Aorta (tissue), 5 donors: ENCODE measurements at places on chromosomes 16 and 17.

GRCh38 chr17:13337151-13337550, 264.6 kb downstream of the HS3ST3A1 start:
- DNase-seq: no peak

DNA sequence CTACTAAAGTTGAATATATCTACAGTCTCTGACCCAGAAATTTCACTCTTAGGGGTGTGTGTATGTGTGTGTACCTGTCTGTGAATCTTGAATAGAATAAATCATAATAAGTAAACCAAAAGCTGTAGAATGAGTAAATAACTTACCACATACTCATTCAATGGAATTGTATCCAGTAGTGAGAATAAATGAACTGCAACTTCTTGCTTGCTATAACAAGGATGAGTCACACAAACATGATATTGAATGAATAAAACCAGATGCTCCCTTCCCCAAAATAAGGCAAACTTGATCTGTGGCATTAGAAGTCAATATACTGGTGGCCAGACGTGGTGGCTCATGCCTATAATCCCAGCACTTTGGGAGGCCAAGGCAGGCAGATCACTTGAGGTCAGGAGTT, 259.8 kb upstream of the MON1B start:
- DNase-seq: no peak

GRCh38 chr16:80046848-80047247, 446.3 kb upstream of the MAF start:
- DNase-seq: no peak

- no peak for DNase-seq
These were observed 526 bp downstream of the TSNAXIP1 start for GRCh38 chr16:67807148-67807682.

DNA sequence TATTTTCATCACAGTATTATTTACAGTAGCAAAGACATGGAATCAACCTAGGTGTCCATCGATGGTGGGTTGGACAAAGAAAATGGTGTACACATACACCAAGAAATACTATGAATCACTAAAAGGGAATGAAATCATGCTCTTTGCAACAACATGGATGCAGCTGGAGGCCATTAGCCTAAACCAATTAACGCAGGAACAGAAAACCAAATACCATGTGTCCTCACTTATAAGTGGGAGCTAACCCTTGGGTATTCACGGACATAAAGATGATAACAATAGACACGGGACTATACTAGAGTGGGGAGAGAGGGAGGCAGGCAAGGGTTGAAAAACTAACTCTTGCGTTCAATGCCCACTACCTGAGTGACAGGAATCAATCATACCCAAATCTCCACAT, 41.0 kb downstream of the MRPS23 start:
- DNase-seq: no peak

GRCh38 chr16:58219432-58219831, 21.5 kb upstream of the CSNK2A2 start:
- DNase-seq: no peak

DNA sequence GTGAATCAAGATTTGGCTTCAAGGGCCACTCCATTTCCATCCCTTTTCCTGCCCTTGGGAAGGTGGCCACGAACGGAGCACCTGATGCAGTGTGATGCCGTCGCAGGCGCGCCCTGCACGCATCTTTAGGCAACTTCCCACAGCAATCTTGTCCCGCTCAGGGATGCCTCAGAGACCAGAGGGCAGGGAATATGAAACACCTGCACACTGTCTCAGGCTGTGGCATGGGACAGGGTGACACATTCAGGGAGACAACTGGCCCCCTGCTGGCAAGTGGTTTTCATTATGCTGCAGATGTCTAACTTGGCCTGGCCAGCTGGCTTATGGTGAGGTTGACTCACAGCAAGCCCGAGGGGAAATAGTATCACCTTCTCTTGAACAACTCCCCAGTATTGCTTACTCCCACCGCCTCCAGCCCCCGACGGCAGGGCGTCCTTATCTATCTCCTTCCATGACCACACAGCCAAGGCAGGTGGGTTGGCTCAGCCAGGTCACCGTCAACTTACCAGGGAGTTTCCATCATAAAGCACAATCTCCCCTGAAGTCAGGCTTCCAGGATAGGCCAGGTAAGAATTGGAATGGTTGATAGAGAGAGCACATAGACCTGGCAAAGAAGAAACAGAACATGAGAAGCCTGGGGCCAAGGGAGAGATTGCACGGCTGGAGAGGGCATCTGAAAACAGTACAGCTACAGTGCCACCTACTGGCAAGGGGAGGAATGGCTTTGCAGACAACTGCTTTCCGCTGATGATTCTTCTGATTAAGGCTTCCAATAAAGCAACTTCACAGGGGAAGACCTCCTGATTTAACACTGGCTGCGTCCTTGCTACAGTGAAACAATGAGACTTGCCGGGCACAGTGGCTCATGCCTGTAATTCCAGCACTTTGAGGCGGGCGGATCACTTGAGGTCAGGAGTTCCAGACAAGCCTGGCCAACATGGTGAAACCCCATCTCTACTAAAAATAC, 21.1 kb downstream of the WIPI1 start:
- peak; percentile 85 for DNase-seq

GRCh38 chr16:22190081-22190775, 15.8 kb upstream of the EEF2K start:
- DNase-seq: peak; percentile 92

GRCh38 chr17:32931686-32932085, 3.7 kb downstream of the TMEM98 start:
- DNase-seq: no peak

GRCh38 chr16:20310421-20311395, 16.6 kb downstream of the GP2 start:
- no peak for DNase-seq

DNA sequence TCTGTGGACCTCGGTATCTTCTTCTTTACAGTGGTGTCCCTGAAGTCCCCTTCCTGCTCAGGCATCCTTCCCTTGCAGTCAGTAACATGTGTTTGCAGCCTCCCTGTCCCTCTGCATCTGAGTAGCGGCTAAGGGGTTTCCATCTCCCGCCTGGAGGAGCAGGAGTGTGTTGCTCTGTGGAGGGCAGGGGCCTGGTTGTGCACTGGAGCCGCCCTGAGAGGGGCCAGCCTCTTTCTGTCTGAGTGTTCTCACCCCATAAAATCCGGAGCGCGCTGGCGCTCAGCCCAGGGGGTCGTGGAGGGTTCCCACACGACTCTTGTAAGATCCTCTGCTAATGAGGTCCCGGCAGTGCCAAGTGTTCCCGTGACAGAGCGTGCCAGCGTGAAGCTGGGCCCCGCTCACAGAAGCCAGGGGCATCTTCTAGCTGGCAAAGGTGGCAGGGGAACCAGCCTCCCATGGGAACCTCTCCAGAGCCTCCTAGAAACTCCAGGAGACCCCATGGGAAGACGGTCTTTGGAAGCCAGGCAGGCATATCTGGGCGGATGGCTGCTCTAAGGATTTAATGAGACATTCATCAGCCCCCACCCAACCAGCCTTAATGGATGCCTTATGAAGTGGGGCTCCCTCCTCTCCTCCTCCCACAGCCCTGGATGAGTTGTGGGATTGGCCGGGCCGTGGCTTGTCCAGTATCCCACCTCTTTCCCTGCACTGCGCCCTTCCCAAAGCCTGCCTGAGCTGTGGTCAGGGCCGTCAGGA, 91.4 kb upstream of the GSE1 start:
- DNase-seq: no peak

- peak; percentile 31 for DNase-seq
These were observed 15.9 kb upstream of the PECAM1 start for GRCh38 chr17:64406321-64407200.

DNA sequence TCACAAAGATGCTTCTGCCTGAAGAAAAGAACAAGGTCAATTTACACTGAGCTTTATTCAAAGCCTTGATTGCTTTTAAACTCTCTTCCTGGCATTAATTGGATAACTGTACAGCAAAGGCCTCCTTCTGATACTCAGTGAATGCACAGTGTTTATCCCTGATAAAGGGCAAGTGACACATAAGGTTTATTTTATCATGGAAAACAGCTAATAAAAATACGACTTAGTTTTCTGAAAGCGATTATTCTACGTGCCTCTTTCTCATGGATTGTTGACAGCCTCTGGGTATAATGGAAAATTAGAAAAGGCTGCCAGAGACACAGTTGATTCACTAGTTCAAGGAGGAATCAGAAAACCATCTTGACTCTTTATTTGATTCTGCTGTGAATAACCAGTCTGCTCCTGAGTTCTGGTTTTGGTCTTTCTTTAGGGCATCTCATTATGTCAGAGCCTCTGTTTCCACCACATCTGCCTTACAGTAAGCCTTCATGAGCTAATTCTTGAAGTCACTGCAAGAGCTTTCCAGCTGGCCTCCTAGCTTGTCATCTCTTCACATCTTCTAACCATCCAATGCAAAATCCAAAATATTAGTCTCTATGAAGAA, 212.9 kb downstream of the CNTNAP4 start:
- no peak for DNase-seq

DNA sequence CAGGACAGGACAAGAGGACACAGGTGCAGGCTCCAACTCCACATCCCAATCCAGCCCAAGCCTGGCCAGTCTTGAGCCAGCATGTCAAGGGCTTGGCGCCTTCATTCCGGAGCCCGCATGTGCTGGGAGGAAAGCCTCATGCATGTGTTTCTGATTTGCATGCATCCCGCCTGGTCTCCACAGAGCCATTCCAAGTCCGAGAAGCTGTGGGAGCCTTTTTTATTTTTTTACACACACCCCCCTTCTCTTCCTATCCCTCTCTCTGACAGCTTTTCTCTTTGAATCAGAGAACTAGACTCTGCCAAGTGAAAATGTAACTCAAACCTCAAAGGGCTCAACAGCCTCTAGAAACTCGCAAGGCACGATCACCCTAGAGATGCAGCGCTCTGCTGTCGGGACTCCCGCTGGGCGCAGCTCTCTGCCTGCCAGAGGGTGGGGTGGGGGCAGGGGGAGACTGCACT, 45.1 kb downstream of the NOG start:
- no peak for DNase-seq

- no peak for DNase-seq
These were observed 106.7 kb upstream of the FOXF1 start for GRCh38 chr16:86403541-86404163.

GRCh38 chr16:72983241-72983640, 64.7 kb downstream of the ZFHX3 start:
- no peak for DNase-seq

DNA sequence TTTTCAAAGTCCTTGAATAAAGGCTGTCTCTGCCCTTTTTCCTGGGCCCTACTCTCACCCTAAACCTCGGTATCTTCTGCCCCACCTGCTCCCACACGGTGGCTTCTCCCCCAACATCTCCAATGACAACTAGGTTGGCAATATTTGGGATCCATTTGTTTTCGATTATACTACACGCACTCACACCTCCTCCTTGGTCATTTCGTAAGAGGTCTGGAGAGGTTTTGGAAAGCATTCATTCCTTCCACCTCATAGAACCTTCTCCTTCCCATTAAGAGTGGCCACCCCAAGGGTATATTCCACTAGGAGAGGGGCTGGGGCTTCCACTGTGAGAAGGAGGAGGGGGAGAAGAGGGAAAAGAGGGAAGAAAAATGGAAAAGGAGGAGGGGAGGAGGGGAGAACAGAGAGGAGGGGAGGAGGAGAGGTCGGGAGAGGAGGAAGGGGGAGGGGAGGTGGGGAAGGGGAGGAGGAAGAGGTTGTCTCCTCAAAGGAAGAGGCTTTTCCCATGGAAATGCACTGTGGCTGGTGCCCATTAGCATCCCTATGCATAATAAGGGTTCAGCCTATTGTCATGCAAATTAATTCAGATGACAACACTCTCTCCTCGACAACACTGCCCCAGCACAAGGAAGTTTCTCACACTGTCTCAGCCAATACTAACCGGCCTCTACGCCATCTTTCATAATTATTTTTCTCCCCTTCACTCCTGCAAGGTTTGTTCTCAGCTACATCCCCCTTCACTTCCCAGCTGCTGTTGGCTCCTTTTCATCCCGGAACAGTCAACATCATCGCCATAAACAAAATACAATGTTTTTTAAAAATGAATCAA, 30.0 kb downstream of the SOX9 start:
- DNase-seq: no peak

DNA sequence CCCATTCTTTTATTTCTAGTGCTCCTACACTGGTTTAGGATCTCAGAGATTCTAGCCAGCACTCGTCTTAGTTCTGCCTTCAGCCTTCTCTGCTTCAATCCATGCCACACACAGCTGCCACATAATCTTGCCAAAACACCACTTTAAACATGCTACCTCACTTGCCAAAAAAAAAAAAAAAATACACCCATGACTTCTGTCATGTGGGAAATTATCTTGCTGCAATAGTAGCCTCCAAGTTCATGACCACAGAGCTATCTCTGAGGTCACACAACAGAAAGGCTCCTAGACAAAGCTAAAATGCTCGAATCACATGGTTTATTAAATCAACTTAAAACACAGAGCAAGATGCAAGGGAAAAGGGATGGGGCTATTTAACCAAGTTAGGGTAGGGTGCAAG, 18.1 kb downstream of the FZD2 start:
- DNase-seq: no peak

- peak; percentile 64 for DNase-seq
These were observed 81.0 kb downstream of the VPS53 start for GRCh38 chr17:633641-634101.

DNA sequence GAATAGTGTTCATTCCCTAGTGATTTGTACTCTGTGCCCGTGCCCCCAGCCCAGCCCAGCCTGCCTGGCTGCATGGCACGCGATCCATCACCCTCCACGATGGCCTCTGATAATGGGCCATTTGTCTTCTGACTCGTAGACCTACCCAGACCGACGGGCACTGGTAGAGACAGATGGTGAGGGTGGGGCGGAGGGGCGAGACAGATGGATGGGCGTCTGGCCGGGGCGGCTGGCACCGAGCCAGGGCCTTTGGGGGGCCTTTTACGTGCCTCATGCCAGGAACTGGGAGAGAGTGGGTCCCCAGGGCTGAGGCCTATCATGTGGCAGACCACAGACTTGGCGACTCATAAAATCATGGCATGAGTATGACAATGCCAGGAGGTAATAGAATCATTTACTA, 25.4 kb downstream of the CRHR1 start:
- DNase-seq: no peak

DNA sequence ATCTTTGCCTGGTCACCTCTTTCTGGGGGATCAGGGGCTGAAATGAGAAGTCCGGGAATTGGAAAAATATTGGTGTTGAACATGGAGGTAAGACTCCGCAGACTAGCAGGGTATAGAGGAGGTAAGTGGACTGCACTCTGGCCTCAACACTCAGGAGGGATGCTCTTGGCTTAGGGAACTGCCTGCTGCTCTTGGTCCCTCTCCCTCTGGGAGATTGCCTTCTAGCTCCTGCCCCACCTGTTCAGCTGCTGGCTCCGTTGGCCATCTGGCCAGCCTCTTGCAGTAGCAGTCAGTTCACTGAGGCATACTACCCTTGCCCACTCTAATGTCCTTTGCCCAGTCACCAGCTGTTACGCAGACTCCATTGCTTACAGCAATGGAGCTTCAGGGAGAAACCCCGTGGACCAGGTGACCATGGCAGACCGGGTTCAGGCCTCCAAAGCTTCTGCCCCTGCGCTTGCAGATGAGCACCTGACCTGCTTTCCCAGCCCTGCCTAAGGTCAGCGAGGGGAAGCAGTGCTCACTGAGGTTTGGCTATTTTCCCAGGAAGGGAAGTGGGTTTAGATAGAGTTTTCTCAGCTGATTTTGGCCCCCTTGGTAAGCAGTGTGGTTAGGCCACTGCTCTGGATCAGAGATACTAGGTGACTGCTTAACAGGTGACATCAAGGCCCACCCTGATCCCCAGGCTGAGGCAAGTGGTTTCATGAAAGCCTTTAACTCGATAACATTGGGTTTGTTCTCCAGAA, 11.9 kb downstream of the CDK5RAP3 start:
- no peak for DNase-seq
